Stimulated activated CD4-positive, alpha-beta T cell treated with anti-CD3 and anti-CD28 coated beads, Interleukin-12 subunit alpha, Interleukin-12 subunit beta, amount 100 ng/mL, for 24 hours (primary cell): ENCODE measurements at places on chromosomes 13 and 19.

- no peak for DNase-seq
These were observed 261.8 kb downstream of the ABCC4 start for GRCh38 chr13:95039415-95039814.

DNA sequence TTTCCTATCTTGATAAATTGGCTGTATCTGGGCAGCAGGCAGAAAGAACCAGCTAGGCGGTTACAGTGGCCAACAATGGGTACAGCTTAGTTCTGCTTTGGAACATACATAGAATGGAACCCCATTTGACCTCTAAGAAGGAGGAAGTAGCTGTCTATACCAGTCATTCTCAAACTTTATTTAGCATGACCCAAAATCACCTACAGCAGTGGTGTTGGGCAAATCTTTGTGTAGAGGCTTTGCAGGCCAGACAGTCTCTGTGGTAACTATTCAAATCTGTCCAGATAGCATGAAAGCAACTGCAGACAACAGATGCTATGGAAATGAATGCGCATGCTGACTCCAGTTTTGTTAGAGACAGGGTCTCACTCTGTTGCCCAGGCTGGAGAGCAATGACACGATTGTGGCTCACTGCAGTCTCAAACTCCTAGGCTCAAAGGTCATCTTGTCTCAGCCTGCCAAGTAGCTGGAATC is 12.0 kb upstream of the KCNC3 start:
- no peak for DNase-seq

DNA sequence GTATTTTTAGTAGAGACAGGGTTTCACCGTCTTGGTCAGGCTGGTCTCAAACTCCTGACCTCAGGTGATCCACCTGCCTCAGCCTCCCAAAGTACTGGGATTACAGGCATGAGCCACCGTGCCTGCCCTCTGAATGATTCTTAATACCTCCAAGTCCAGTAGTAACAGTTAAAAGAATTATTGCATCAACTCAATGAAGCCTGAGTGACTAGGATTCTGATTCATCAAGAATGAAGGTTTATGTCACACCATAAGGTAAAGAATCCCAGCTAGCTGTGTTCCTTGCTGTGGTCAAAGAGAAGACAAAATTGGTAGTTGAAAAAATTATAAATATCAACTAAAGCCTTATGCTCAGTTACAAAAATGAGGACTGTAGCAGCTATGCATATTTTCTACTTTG is 81.2 kb upstream of the ABCC4 start:
- no peak for DNase-seq

DNA sequence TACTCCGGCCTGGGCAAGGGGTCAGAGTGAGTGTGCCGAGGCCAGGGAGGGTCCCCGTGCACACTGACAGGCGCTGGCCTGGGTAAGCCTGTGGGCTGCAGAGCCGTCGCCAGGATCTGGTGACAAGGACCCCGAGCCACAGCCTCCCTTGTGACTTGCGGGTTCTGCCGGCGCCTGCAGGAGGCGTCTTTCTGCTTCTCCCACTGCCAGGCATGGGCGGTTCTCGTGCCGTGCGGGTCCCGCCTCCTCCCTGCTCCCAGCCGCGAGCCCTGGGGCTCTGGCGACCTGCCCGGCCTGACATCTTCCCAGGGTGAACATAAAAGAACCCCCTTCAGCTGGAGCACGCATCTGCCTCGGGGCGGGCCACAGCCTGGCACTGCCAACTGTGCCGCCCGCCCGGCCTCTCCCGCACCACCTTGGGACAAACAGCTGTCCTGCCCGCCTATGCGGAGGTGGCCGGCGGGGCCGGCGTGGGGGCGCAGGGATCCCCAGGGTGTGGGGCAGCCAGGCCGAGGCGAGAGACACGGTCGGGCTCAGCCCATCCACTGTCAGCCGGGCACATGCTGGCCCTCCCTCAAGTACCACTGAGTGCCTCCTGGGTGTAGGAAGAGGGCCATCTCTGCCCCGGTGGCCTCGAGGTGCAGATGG is 1.5 kb upstream of the HCN2 start:
- DNase-seq = peak; percentile 43

DNA sequence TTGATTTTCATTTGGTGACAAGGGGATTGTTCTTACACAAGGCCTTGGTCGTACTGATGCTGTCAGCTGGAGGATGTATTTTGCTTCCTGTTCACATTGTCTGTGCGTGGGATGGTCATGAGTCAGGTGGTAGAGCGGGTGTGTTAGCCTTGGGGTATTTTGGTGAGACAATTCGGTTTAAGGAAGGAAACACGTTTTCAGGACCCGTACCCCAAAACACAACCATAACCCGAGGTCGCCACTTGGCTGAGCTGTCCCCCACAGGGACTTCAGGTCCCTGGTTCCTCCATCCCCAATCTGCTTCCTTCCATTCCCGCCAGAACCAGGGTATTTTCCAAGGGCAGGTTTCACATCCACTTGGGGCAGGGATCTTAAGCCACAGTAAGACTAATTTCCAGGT is 15.0 kb downstream of the MYO9B start:
- DNase-seq = no peak

- DNase-seq = no peak
These were observed 2590.1 kb downstream of the PCDH9 start for GRCh38 chr13:64640002-64640401.
